ENCODE measurements at places on chromosomes 2 and 18. TPM values are rescaled to one million over a fixed set of nuclear protein-coding genes. Genes with fewer than 3 reads are reported as not detected.

Gene RAMP1
- not detected for total RNA-seq

GRCh38 chr2:239601880-239602279, 201.1 kb upstream of the HDAC4 start:
- ATAC-seq = no peak

Gene C2orf78
- total RNA-seq = not detected

- ATAC-seq = peak; percentile 86
Measured at GRCh38 chr2:226649871-226650660, 149.6 kb downstream of the IRS1 start.

DNA sequence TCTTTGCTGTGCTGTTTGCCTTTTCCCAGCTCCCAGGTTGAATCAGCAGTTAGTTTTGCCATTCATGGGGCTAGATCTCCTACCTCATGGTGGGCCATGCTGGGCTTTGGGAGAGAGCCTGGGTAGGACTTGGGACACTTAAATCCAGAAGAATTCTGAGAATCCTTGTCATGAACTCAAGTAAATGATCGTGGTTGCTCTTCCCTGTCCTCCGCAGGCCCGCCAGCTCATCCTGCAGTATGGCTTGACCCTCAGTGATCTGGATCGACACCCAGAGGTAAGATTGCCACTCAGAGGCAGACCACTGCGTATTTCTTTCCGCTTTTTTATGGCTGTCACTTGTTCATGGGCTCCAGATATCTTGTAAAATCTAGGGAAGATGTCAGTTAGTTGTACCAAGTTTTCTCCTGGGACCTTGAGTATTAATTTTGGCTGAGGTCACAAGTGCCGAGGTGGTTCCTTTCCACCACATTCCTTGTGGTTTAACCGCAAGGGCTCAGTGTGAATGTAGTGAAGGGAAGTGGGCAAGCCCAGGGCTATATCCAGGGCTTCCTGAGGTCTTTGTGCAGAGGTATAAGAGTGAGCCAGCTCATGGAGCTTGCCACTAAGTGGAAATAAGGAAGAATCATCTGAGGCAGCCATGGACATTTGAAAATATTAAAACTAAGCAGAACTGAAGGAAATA, 37.7 kb downstream of the RPIA start:
- no peak for ATAC-seq

Gene GPR155
- 10.6 TPM for total RNA-seq

Gene LIPT1
- total RNA-seq = 5.5 TPM

- ATAC-seq = no peak
Measured at GRCh38 chr2:1798785-1799144, 54.5 kb upstream of the PXDN start.

Gene PRKCE
- 16.6 TPM for total RNA-seq

- no peak for ATAC-seq
Measured at GRCh38 chr18:38310936-38311335, 745.3 kb upstream of the CELF4 start.

GRCh38 chr18:9539283-9539682, 64.0 kb downstream of the RALBP1 start:
- no peak for ATAC-seq

GRCh38 chr2:42929546-42930024, 137.2 kb upstream of the HAAO start:
- no peak for ATAC-seq

GRCh38 chr18:67597759-67598158, 81.2 kb upstream of the DSEL start:
- ATAC-seq = no peak

DNA sequence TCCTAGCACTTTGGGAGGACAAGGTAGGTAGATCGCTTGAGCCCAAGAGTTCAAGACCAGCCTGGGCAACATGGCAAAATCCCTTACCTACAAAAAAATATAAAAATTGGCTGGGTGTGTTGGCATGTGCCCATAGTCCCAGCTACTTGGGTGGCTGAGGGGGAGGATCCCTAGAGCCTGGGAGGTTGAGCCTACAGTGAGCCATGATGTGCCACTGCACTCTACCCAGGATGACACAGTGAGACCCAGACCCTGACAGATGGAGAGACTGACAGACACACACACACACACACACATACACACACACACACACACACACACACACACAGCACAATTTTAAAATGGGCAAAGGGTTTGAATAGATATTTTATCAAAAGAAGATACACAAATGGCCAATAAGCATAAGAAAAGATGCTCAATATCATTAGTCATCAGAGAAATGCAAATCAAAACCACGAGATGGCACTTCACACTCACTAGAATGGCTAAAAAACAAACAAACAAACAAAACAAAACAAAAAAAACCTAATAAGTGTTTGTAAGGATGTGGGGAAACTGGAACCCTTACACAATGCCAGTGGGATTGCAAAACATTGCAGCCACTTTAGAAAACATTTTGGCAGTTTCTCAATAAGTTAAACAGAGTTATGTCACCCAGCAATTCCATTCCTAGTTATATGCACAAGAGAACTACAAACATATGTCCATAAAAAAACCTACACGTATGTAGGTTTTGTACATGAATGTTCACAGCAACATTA, 42.3 kb downstream of the BAZ2B start:
- ATAC-seq = no peak

GRCh38 chr2:178770518-178770917, 36.7 kb downstream of the TTN start:
- no peak for ATAC-seq

Gene TMEM169
- 1.5 TPM for total RNA-seq

DNA sequence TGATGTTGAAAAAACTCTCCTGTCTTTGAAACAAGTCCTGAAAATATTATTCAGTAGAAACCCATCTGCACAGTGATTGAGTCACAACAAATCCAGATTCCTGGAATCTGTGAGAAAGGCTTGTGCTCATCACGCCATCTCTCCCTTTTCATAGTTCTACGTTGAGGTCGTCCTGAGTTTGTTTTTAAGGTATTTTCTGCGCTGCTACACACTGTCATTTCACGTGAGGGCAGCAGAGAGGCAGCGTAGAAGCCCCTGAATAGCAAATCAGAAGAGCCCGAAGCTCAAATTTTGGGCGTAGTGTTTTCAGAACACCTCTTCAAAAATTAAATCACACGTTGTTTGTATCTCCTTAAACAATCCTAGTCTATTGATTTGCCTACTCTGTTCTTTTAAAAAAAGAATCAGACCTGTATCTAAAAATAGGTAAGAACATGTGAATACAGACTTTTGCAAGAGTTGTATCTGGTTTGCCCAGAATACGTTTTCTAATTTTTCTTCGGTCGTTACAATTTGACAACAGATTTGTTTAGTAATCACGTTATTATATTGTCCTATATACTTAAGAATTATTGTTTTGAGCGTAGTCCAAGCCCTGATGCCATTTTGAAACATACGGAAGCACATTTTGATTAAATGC, 61.6 kb upstream of the SLC38A11 start:
- peak; percentile 32 for ATAC-seq

DNA sequence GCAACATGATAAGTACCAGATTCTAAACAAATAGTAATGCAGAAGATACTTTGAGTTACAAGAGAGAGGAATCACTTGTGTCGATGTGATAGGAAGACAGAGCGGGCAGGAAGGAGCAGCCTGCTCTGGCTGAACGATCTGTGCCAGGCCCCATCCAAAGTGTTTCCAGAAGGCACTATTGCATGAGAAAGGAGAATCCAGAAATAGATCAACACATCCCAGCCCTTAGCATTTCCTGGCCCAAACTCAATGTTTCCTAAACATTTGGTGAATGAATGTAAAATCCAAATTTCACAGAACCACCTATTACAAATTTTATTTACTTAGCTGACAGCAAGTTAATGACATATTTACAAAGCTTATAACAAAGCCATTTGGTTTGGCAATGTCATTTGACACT, 257.2 kb downstream of the TXNL1 start:
- no peak for ATAC-seq

Gene FZD7
- 0.06 TPM for total RNA-seq

Gene B3GNT7
- not detected for total RNA-seq

Gene BOLL
- total RNA-seq = not detected

DNA sequence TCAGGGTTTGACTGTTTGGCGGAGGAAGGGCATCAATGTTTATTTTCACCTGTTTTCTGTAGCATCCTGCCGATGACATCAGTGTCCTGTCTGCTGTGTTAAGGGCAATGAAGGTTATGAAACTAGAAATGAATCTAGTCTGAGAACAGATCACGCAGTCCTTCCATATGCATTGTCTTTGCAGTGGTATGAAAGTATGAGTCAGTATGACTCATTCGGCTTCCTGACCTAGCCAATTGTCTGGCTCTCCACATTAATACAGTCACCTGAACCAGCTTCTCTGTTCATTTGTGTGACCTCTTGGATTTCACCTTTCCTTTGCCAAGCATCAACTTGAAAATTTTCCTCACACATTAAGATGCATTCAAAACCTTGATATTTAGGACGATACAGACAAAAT, 353.8 kb downstream of the RND3 start:
- peak; percentile 90 for ATAC-seq

Gene DUSP19
- total RNA-seq = 1.6 TPM

- no peak for ATAC-seq
Measured at GRCh38 chr2:225076125-225076524, 33.9 kb upstream of the DOCK10 start.

Gene ACP1
- total RNA-seq = 156 TPM

- ATAC-seq = no peak
Measured at GRCh38 chr2:141529659-141530058, 601.2 kb downstream of the LRP1B start.

GRCh38 chr2:235983016-235983415, 185.2 kb downstream of the GBX2 start:
- no peak for ATAC-seq

GRCh38 chr2:159086826-159087225, 118.4 kb downstream of the TANC1 start:
- ATAC-seq = no peak

- peak; percentile 100 for ATAC-seq
Measured at GRCh38 chr2:64807417-64807816, 153.7 kb upstream of the SERTAD2 start.

Gene ATP6V1B1
- total RNA-seq = not detected

Gene SNTG2
- total RNA-seq = 0.50 TPM

DNA sequence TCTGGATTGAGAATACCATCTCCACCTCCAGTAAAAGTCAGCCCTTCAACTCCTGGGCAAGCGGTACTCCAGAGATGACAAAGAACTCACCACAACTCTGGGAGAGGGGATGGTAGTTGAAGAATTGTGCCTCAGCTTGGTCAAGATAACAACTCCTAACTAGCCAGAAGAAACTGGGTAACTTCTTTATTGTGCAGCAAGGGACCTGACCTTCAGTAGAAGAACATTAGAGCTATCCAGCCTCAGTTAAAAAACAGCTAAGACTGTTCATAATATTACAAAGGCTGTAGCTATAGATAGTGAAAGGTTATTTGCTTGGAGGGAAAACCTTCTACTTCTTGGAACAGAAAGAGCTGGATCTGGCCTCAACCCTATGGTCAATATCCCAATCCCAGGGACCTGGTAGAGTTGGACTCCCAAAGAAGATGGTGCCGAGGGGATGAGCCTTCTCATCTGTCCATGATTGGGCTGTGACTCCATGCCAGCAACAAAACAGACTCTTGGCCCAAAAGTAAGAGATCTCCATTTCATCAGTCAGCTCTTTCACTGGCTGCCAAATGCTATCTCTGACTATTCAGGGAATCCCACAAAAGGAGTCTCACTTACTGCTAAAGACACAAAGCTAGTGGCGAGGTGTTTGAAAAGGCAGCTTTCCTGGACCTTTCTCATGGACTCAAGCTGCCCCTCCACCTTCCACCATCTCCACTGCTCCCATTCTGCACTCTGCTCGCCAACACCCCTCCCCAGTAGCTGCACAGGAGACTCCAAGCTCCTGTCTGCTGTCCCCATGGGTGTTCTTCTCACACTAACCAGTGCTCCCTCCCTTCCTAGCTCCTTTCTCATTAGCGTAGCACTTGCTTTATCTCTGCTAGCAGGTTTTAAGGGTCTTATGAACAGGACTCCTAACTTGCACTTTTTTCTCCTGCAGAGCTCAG, 145.8 kb downstream of the CAPN13 start:
- ATAC-seq = no peak
